ENCODE measurements at places on chromosomes 16 and 17. TPM values are rescaled to one million over a fixed set of nuclear protein-coding genes. Genes with fewer than 3 reads are reported as not detected.

DNA sequence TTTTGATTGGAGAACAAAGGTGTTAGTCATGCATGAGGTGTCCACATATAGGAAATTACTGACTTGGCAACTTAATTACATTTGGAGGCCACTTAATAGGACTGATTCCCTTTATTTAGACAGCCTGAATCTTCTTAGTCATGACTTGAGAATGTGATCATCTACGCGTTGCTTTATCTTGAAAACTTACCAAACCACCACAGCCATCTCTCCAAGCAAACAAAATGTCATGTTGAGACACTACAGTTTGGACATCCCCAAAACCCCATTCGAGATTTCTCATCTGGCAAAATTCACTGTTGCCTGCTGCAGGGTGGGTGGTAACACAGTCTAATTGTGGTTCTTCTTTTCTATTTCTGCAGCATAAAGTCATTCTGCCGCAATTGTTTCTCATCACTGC, 176.5 kb upstream of the CDH5 start:
- DNase-seq: no peak

DNA sequence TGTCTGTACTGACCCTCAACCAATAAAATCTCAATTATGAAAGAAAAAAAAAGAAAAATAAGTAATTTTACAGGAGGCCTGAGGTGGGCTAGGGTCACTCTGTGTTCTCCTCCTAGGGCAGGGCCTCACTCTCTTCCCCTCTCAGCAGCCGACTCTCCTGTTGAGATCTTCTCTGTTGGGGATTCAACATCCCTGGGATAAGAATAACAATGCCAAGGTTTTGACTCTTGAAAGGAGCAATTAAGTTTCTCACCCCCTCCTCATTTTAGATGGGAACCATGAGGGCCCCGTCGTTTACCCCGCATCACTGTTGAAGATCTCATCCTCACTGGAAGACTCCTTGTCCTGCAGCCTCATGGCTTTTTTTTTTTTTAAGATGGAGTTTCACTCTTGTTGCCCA, 21.5 kb upstream of the BRCA1 start:
- DNase-seq: no peak

- no peak for DNase-seq
Observed at GRCh38 chr16:21260870-21261791, 17.0 kb downstream of the CRYM start.

- DNase-seq: no peak
Observed at GRCh38 chr16:25931473-25932035, 239.8 kb downstream of the HS3ST4 start.

DNA sequence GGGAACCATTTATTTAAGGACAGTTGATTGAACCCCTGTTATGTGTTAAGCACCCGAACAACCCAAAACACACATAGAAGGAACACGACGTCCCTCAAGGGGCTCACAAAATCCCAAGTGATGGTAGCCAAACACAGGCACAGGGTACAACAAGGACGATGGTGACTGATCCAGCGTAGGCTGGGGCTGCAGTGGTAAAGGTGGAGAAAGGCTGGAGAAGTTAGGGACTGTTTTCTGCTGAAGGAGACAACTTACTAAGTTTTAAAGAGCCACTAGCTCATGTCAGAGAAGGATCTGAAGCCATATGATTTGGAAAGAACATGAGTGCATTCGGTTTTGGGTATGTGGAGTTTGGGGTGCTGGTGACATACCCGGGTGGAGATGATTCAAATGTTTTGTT, 229.6 kb upstream of the TNRC6C start:
- no peak for DNase-seq

DNA sequence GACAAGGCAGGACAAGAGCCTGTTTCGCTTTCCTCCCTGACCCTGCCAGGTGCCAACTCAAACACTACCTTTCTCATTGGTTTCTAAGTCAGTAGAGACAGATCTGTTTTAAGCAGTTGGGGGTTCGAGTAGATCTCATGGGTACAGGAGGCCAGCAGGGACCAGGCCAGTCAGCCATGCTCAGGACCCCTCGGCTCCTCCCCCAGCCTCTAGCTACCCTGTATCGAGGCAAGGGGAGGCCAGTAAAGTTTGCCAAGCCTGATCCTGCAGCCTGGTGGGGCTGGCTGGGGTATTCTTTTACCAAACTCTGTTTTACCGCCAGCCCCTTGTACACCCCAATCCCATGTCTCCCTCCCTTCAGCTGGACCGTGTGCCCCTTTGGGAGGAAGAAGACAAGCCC, 26.6 kb downstream of the OR1D5 start:
- DNase-seq: no peak

GRCh38 chr17:73748508-73748907, 104.3 kb upstream of the SDK2 start:
- no peak for DNase-seq

- no peak for DNase-seq
Observed at GRCh38 chr17:61511480-61512182, 59.4 kb downstream of the TBX4 start.

GRCh38 chr17:59783221-59784047, 76.0 kb downstream of the VMP1 start:
- no peak for DNase-seq

- DNase-seq: peak; percentile 11
Observed at GRCh38 chr17:81573794-81574642, 21.9 kb upstream of the FAAP100 start.

DNA sequence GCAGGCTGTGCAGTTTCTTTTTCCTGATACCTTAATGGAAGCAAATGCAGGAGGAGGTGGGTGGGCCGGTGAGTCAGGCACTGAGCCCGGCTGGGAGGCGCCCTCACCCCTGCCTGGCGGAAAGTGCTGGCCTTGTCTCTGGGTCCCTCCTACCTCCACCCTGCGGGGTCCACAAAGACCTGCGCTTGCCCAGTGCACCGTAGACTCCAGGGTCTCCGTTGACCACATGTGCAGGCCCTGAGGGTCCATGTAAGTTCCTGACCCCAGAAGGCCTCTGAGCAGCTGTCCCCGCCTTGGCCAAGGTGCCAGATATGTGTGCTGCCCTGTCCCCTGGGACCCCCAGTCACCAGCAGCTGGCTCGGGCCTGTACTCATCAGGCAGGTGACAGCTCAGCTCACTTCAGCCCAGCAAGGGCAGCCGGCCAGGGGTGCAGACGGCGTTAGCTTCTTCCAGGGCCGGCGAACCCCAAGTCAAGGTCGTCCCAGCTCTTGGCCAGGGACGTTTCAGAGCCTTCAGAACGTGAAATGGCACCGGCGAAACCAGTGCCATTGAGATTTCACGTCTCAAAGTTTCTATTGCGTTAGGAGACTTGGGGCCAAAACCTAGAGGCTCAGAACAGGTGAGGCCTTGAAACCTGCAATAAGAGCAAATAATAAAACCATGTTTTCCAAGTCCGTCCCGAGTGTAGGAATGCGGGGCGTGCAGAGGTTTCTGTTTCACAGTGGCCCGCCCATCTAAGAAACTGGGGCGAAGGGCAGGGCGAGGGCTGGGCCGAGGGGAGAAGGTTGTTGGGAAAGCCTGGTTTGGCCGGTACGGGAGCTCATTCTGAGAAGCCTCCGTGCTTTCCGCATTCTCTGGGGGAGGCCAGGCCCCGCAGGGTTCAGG, 12.1 kb downstream of the METRNL start:
- no peak for DNase-seq

GRCh38 chr17:19800571-19800970, 52.5 kb upstream of the ALDH3A1 start:
- DNase-seq: no peak

GRCh38 chr17:63189082-63189481, 223.0 kb downstream of the TANC2 start:
- no peak for DNase-seq

DNA sequence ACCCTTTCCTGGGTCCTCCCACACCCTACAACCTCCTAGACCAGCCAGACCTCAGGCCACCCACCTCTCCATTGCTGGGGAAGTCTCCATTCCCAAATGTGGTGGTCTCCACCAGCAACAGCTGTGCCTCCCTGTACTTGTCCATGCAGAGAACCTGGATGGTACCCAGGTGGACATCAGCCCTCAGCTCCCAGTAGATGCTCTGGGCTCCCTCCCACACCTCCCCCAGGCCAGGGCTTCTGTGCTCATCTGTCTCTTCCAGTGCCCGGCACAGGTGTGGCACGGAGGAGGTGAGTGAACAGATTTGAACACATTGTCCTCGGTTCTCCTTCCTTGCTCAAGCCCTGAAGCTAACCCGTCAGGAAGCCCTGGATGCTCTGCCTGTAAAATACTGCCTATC, 34.6 kb downstream of the LGALS9 start:
- no peak for DNase-seq

DNA sequence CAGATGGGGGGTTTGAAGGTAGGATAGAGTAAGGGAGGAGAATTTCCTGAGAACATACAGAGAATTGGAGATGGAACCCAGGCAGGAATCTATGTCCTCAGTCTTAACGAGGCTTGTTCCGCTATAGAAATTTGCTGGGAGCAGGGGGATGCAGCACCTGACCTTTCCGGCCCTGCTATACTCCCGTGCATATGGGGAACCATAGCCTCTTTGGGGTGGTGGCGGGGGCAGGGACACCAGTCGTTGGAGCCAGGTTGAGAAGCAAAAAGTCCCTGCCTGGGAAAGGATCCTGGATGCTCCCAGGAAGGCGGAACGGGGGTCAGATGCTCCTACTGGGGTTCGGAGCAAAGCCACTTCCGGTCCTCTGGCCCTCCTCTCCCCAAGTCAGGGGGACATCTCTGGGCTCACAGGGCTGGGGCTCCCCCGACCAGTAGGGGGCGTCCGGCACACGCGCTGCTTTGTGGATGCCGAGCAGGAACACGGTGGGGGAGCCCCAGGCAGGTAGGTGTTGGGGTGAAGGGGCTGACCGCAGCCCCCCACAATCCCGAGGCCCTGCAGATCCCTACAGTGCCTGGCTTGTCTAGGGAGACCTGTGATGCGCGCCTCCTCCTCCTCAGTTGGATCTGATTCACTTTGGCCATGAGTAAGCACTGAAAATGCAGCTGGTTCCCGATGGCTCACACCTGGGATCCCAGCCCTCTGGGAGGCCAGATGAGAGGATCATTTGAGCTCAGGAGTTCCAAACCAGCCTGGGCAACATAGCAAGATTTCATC, 15.5 kb upstream of the TFAP4 start:
- DNase-seq: peak; percentile 75

DNA sequence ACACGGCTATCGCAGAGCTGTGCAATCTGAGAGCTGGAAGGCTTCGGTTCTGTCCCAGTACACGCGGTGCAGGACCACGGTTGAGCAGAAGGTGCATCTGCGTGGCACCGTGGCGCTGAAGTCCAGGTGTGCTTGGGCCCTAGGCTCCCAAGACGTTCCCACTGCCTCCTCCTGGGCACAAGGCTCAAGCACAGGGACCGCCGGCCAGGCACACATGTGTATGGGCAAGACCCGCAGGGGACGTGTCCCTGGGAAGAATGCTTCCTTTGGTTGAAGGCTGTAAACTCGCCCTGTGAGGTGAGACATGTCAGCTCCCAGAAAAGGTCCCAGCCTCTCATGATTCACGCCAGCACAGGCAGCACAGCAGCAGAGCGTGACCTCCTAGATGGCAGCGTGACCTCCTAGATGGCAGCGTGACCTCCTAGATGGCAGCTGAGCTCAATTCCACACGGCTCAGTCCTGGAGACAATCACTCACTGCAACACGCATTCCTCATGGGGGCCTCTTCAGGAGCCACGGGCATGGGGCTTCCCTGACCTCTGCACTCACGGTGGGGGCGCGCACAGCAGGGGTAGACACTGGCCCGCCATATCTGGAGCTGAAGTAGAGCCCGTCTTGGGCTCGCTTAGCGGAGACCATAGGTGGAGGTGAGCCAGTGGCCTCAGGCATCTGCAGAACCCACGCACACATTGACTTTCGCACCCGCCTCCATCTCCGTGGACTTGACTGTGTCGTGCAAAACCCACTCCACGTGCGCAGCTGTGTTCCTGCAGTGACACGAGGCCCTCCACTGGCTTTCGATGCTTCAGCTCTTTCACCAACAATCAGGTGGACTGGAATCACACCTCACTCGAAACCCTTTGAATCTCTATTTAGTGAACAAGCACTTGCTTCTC, 85.0 kb upstream of the CHMP6 start:
- DNase-seq: no peak

DNA sequence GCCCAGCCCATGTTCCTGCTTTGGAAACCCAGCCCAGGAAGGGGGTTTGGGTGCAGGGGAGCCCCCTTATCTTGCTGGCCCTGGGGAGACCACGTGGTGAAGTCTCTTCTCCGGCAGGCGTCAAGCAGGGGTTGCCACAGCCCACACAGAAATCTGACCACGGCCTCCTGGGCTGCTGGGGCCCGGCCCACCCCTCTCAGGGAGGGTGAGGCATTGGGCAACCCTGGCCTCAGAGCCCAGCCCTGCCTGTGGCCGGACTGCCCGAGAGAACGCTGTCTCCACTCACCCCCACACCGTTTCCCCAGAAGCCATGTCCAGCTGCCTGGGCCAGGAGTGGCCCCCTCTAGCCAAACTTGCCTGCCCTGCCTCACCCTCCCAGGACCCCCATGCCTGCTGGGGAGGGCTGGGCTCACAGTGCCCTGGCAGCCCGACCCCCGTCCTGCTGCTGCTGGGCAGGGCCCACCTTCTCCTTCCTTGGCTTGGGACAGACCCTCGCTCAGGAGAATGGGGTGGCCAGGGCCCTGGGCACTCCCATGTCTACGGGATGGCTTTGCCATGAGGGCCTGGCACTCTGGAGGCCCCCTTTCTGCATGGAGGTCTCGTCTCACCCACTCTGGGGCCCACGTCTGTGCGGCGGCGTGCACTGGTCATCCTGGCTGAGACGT, 6.7 kb downstream of the RPUSD1 start:
- no peak for DNase-seq

DNA sequence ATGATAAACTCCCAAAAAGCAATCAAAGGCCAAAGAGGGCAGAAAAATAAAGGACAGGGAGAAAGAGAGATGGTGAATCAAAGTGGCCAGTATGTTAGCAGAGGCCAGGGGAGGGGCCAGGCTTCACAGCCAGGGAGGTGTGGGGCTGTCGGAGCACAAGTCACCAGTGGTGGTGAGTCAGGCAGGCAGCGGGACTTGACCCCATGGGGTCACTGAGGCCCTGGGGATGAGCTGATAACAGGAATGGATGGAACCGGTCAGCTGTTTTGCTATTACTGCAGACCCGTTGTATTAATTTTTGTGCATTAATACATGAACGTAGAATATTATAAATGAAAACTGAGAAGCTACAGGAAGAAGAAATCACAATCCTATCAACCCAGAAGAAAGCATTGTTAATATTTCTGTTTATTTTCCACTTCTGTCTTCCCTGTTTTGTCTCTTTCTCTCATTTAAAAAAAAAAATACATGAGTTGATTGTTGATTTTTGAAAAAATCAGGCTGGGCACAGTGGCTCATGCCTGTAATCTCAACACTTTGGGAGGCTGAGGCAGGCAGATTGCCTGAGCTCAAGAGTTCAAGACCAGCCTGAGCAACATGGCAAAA, 106.9 kb downstream of the SOCS1 start:
- peak; percentile 60 for DNase-seq

GRCh38 chr16:19829844-19830692, 54.6 kb downstream of the GPRC5B start:
- no peak for DNase-seq

- no peak for DNase-seq
Observed at GRCh38 chr17:72520665-72521303, 400.0 kb downstream of the SOX9 start.

GRCh38 chr16:51549836-51550235, 398.8 kb upstream of the SALL1 start:
- DNase-seq: no peak

Gene RFNG
- total RNA-seq: 19.0 TPM

Gene GFAP
- total RNA-seq: 4.8 TPM

Gene RAD51D
- 5.9 TPM for total RNA-seq

Gene TNP2
- total RNA-seq: not detected

Gene CACNA1H
- 4.2 TPM for total RNA-seq

Gene PRSS27
- 0.37 TPM for total RNA-seq

Gene STAT3
- total RNA-seq: 109 TPM

Gene DHRS7C
- total RNA-seq: 317 TPM

Gene SPEM3
- not detected for total RNA-seq

Gene PGP
- 21.5 TPM for total RNA-seq

Gene CD300E
- 0.59 TPM for total RNA-seq

Data from right cardiac atrium (tissue), 5 donors.